Vagina (tissue), 2 donors: ENCODE measurements at places on chromosomes 12 and 14.

DNA sequence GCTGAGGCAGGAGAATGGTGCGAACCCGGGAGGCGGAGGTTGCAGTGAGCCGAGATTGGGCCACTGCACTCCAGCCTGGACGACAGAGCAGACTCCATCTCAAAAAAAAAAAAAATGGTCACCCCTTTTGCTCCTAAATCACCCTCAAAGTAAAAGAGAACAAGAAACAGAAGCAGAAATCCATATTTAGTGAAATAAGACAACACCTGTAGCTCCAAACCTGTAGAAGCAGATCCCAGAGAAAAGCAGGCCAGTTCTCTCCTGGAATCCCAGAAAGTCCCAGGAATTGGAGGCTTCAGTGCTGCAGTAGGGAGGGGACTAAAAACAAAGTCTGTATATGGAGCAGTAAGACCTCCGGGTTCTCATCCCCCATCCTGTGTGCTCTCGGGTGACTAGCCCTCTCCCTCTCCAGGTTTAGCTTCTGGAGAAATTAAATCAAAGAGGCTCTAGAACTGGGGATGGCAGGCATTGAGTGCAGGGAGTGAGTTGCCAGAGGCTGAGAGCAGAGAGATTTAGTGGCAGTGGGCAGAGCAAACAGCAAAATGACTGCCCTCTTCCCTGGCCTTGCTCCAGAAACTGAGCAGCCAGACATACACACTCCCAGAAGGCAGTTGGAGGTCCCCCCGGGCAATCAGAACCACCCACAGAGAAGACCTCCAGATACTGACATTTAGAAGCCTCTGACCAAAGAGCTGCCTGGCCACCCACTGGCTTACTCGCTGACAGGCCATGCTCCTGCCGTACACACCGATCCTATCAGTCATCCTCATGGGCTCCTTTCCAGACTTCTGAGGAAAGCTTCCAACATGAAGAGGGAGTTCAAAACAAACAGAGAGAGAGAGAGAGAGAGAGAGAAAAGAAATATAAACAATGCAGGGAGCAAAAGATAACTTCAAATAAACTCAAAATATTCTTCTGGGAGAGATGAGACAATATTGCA lies 6.3 kb upstream of the MLXIP start:
- DNase-seq: no peak

DNA sequence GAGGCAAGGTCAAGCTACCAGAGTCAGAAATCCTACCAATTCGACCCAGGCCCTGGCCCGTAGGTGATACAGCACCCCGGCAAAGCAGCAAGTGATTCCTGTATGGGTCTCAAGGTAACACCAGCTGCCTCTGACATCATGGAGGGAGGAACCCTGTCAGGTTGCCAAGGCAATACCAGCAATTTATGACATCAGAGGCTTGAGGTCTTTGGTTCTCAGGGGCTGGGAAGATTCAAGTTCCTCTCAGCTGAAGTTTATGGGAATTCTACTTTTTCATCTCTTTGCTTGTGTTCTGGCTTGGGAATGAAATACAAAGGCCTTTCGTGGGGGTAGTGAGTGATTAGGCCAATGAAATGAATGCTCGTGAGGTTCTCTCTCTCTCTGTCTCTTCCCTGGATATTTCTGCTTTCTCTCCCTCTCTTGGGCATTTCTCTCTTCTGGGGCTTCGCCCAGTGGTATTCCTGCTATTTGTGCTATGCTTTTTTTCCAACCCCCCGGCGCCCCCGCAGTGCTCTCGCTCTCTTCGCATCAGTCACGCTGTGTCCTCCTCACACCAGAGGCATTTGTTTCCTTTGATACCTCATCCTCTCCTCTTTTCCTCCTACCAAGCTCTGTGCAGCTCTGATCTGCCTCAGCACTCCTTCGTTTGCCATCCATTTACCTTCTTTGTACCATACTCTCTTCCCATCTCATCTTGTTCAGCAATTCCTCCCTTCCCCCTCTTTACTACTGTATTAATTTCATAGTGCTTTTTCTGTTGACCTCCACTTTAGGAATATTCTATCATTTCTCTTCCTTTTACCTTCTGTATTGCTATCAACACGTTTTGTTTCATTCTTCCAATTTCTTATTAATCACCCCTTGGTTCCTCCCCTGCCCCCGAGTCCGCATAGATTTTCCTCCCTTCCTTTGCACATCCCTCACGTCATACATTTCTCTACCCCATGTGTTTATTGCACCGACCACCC lies 2.9 kb downstream of the ZFHX2 start:
- no peak for DNase-seq

DNA sequence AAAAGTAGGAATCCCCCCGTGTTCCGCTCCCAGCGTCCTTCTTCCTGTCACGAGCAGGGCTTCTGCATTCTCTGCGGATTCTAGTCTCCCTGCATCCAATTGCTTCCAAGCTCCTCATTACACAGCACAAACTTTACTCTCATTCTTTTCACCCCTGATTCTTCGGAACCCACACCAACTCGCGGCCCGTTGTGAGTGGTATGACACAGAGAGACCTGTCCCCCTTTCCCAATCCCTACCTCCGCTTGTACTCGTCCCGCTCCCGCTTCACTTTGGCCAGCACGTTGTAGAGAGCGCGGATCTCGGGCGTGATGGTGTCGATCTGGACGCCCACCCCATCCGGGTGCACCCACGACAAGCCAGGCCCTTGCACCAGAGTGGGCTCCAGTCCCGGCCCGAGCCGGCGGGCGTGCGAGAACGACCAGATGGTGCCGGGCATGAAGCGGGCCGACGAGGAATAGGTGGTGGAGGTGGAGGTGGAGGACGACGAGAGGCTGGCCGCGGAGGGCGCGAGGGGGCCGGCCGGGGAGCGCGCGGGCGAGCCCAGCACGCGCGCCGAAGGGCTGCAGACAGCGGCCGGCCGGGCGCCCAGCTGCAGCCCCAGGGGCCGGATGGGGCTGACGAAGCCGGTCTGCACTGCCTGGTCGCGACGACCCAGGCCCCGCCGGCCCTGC lies 687 bp downstream of the IFFO1 start:
- DNase-seq: no peak

GRCh38 chr14:67385120-67385519 lies 25.0 kb downstream of the EIF2S1 start:
- no peak for DNase-seq

DNA sequence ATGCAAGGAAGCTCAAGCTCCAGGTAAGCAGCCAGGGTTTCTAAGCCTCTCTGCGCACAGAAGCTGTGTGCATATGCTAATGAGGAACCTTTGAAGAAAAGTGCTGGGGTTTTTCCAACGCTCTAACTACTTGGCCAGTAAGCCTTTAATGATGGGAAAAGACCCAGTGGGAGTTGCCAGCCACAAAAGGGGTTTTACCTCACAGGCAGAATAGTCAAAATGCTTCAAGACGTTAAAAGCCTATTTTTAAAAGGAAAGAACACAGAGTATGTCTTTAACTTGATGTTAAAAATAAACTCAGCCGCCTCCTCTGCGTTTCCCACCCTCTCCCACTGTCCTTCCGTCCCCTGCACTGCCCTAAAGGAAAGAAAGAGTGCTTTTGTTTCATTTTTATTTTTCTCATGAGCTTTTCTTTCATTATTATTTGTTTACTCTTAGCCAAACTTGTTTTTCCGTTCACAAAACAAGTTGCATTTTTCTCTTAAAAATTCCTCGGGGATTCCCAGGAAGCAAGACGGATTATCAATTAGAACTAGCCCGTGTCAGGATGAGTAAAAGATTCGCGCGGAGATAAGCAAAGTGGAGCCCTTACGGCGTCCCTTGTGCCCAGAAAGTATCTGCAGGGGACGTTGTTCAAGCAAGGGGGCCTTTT lies 209.8 kb upstream of the NUDT4 start:
- no peak for DNase-seq

DNA sequence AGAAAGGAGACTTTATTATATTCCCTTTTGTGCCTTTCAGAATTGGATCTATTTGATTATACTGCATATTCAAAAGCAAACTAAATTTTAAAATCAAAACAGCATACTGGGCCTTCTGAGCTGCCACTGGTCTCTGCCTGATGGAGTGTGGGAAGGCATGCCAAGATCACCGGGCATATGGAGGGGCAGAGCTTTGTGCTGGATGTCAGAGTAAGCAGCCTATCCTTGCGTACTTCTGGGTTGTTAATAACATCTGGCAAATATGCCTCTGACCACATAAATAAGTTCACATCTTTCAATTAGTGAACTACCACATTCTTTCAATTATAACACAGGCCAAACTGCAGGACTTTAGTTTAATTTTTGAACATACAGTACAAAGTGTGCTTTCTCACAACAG lies 18.3 kb downstream of the MLH3 start:
- DNase-seq: no peak

GRCh38 chr12:85733221-85733840 lies 102.9 kb downstream of the RASSF9 start:
- DNase-seq: no peak

DNA sequence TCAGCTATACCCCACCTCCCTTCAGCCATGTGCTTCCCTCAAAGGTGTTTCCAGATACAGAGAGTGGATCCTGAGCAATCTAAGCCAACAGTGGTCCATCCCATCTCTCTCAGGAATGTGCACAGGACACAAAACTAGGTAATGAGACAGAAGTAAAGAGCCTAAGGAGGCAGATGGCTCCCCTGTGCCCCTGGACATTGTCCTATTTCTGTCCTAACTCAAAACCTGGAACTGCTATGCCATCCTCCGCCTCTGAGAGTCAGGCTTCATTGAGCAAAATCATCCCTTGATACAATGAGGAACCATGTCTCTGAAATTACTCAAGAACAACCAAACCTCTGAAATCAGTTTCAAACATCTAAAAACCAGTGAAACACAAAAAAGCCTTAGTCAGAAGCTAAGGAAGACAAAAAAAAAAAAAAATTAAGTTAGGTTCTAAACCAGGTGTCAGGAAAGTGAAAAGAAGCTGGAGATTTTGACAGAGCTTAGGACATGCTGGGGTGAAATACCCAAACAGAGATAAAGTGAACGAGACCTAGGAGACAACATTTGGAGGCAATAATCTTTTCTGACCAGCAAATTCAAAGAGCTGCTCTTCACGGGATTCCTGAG lies 200.3 kb upstream of the PLEKHG7 start:
- DNase-seq: no peak

DNA sequence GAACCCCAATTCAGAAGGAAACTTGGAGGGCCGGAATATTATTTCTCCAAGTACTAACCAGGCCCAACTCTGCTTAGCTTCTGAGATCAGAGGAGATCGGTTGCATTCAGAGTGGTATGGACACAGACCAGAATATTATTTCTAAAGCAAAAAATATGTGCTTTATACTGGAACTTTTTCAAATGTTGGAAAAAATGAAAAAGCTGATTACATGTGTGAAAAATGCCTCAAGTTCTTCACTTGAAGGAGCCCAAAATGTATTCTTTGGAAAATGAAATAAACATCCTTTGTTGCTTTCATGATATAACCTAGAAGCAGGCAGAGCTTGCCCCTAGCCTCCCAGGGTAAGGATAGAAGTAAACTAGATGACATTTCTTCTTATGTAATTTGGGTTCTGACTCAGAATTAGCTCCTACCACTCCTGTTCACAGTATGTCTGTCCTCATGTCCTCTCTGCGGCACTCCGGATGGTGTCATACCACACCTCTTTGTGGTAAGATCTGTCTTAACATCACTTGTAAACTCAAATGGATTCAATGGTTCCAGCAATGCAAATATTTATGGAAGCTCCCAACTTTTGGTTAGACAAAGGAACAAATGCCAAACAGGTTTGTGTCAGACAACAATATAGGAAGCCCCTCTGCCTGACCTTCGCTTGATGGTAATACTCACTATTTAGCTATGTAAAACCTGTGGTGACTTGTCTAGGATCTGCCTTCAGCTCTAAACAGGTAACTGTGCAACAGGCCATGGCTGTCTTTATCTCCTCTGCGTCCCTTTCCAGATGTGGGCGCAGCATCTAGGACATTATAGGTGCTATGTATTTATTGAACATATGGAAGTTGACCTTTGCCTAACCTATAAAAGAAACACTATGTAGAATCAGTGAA lies 178.5 kb downstream of the SSPN start:
- DNase-seq: no peak

DNA sequence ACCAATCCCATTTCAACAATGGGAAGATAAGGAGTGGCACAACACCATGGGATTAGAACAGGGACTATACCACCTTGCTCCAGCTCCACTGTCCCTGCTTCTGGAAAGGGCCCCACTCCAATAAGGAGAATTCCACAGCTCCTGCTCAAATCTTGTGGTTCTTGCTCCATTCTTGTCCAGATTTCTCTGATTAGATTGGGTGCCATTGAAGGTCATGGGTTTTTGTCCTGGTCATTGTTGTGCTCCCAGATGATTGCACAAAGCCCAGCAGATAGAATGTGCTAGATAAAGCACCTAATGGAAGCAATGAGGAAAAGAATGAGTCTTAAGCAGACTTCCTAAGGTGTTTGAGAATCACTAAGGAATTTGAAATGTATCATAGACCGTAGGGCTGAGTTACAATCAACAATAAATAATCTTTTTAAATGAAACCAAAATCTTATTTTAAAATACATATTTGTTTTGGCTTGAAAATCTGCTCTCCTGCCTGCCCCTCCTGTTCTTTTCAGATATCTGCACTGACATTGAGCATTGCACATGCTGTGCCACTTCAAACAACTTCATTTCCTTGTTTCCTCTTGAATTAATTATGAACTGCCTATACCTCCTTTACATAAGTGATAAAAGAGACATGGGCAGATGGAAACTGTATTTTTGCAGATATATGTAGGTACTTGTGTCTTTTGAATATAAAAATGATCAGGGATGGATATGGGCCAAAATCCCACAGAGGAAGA lies 115.9 kb downstream of the FGD4 start:
- DNase-seq: no peak

- no peak for DNase-seq
Observed at GRCh38 chr14:48735607-48736006, 850.6 kb downstream of the RPS29 start.

DNA sequence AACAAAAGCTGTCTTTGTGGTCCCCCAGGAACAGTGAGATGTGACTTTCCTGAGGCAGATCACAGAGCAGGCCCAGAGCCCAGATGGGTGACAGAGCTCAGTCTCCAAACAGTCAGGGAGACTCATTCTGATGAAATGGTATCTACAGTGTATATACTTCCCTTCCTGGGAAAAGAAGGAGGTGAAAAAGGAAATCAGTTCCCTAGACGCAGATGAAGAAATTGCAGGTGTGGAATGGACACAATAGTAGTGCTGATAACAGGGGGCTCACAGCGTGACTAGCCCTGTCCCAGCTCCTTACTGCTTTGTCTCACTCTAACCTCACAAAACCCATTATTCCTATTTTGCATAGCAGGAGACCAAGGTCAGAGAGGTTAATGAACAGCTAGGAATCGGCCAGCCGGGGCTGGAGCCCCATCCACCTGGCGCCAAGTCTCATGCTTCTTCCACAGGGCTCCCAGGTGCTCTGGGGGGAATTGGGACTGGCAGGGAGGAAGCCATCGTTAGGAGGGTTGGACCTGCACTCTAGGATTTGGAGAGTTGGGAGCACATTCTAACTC lies 11.9 kb downstream of the KCNH3 start:
- no peak for DNase-seq
